ENCODE measurements at places on chromosomes 12 and 14.

GRCh38 chr14:51834240-51834639 is 26.2 kb upstream of the GNG2 start:
- DNase-seq: no peak

- no peak for DNase-seq
Measured at GRCh38 chr14:96284430-96284829, 28.4 kb downstream of the BDKRB1 start.

DNA sequence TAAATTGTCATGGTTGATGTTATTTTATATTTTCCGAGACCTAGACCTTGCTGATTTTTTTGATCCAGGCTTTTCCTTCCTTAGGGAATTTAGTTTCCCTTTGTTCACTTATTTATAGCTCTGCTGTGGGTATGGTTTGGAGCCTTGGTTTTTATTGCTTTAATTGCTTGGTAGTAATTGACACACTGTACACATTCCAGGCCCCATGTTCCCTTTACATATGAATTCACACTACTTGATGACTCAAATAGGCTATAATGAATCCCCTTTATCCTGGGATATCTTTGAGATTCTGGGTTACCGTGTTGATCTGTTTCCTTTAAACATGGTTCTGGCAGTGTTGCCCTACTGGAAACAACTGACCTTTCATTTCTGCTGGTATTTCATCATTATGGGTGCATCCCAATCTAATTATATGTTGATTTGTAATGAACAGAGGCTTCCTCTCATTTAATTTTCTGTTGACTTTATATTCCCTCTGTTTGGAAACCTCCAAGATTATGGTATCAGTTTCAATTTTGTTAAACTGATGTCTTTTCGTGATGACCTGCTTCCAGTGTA is 424.0 kb downstream of the RAD51B start:
- no peak for DNase-seq

GRCh38 chr14:54085841-54086240 is 129.2 kb upstream of the BMP4 start:
- DNase-seq: no peak

- no peak for DNase-seq
Measured at GRCh38 chr12:54012631-54013409, 4.0 kb downstream of the HOXC8 start.

GRCh38 chr12:62446754-62447452 is 19.7 kb upstream of the MON2 start:
- no peak for DNase-seq

DNA sequence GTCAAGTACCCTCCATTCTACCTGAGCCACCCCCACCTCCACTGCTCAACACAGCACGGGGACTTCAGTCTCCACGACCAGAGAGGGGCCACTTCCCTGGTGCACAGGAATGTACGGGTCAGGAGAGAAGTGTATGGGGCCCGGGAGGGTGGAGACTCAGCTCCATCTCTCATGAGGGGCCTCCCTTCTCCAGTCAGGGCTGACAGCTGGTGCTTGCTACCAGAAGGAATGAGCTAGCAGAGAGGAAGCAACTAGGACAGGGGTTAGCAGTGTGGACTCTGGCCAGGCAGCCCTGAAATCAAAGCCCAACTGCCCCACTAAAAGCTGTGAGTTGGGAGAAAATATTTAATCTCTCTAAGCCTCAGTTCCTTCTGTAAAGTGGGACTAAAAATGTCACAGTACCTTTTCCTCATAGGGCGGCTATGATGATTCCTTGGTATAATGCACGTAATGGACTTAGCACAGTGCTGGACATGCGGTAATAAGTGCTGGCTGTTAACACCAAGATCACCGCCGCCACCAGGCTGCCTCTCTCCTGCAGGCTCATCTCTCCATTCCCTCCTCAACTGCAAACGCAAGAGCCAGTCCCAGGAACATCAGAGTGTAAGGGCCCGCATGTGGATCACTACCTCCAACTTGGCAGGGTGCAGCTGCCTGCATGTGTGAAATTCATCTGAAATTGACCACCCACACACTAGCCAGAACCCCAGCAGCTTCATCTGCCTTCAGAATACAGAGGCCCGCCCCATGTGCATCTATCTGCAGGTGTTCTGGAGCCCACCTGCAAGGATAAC is 14.6 kb downstream of the ACTN1 start:
- DNase-seq: no peak

DNA sequence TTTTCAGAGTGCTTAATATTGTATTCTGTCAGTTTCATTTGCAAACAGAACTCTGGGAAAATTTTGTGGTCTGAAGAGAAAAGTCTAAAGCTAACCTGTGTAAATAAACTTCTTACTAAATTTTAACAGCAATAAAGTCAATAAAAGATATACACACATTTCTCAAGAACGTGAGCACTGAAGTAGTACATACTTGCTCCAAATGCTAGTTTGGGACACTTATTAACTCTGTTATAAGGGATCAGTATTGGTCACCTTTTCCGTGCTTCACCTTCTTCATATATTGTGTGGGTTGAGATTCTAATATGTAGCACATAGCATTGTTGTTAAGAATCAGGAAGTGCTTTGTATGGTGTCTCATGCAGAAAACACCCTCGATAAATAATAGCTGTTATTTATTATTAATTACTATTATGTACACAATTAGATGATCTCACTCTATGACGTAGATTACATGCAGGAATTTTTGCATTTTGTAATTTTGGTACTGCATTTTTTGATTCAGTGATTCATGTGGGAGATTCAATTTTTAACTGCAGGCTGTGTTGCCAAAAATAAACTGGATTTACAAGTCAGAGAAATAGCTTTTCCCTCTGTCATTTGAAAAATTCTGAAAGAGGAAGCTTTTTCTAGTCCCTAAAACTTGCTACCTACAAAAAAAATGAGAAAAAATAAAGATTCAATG is 300.9 kb downstream of the ACSS3 start:
- DNase-seq: no peak

DNA sequence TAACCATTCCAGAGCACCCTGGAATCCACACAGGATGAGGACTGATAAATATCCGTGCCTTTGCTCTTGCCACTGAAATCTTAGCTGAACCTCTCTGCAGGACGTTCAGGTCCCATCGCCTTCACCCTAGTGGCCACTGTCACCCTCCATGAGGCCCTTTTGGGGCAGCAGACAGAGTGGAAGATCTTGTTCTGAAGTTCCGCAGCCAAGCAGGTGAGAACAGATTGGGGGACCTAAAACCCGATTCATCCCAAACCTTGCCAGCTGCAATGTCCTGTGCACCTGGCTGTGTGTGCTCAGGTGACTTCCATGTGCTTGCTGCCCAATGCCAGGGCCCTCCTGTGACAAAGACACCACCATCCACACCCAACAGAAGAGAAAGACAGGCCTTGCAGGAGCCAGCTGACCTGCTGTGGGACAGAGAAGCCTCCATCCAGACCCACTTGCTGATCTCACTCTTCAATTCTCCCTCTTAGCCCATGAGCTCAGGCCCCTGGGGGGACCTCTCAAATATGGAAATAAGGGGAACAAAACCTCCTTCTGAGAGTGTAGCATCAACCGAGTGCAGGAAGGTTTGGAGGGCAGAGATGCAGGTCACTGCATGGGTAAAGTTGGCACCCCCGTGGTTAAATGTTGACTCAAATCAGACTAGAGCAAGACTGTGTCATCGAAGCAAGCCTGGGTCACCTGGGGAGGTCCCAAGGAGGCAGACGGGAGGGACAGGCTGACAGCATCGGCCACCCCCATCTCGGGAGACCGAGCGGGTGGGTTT is 308.7 kb upstream of the DIO3 start:
- no peak for DNase-seq

GRCh38 chr12:26791301-26791791 is 41.6 kb downstream of the ITPR2 start:
- DNase-seq: no peak

- no peak for DNase-seq
Measured at GRCh38 chr12:108772891-108773797, 41.8 kb upstream of the CORO1C start.

DNA sequence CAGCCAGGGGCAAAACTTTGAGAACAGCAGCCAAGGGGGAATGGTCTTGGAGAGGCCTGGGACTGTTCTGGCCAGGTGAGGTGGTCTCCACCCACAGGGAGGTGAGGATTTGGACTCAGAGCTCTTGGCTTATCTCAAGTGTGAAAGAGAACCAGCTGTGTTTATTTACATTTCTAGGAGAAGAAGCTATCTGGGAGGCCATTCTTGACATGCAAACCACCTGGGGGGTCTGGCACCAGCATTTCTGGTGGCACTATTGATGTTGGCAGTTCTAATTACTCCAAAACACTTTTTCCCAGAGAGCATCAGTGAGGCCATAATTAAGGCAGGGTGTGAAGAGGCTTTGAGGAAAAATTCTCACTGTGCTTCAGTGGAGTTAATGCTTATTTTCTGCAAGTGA is 95.1 kb downstream of the CAND1 start:
- DNase-seq: no peak

GRCh38 chr12:89439941-89440340 is 84.7 kb downstream of the GALNT4 start:
- DNase-seq: no peak

DNA sequence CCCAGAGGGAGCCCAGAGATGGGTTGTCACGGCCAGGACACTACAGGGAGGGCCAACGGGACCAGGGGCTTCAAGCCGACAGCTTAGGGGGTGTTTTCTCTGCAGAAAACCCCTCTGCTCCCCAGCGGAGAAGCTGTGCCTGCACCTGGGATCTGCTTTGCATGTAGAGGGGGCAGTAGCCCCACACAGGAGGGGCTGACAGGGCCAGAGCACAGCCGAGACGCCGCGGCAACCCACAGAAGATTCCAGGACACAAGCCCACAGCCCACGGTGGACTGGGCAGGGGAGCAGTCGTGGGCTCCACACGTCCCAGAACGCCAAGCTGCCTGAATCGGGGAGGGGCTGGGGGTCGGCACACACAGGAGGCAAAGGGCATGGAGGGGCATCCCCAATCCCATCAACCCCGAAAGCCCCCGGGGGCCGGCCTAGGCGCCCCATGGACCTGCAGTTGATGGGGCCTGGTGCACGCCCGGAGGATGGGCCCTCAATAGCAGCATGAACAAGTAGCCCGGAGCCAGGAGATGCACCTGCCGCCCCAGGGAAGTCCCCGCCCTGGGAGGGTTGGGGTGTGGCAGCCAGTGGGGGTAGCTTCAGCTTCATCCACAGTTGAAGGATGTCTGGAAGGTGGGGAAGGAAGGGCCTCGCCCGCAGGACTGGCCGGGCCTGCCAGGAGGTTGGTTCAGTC is 30.5 kb upstream of the TMEM179 start:
- no peak for DNase-seq

DNA sequence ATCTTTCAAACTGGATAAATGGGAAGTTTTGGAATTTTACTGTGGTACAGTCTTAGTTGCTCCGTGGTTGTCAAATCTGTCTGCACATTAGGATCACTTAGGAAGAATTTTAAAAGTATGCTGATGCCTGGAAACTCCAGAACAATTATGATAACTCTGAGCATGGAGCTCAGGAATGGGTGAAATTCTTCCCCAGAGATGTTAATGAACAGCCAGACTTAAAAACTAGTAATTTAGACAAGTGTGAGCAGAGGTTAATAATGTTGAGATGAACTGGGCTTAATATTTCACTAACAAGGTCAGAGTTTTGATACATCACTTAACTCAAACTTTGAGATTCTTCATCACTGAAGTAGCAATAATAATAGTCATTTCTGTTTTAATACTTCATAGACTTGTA is 94.5 kb downstream of the NTS start:
- no peak for DNase-seq

- no peak for DNase-seq
Measured at GRCh38 chr12:66232263-66232662, 43.2 kb downstream of the IRAK3 start.

DNA sequence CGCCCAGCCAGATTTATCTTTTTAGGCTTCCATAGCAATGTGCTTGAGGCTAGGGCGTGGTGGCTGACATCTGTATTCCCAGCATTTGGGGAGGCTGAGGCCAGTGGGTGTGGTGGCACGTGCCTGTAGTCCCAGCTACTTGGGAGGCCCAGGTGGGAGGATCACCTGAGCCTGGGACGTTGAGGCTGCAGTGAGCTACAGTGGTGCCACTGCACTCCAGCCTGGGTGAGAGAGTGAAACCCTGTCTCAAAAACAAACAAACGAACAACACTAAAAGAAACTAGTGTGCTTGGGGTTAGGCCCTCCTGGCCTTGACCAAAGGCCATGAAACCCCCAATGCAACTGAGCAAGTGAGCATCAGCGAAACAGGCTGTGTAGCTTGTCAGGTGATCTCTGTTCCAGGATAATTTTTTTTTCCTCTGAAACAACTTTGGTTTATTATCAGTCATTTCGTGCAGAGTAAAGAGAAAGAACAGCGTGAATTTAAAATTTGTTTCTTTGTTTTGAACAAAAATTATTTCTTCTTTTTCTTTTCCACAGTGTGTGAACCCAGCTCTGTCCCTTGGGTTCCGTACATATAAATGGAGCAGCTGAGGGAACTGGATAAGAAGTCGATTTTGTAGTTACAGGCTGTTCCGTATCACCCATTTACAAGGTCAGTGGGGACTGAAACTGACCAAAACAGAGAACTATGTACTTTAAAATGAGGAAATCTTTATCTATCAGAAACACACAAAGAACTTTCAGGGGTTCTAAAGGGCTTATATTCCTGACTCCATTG is 8.8 kb upstream of the TUBA1C start:
- DNase-seq: no peak

DNA sequence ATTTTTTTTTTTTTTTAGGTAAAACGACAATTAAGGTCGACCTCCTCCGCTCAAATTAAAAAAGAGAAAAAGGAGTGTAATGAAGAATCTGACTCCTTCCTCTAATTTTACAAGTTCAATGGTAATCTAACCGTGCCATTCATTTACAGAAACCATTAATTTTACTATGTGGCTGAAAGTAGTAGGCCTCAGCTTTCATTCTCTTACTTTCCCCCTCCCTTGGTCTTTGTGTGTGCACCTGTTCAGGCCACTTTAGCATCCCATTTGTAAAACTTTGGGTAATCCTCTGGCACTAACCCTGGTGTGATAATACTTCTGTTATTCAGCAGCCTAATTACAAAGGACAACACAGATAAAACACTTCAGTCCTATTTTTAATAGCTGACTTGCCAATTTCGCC is 128.1 kb downstream of the ASCL1 start:
- no peak for DNase-seq

- DNase-seq: no peak
Measured at GRCh38 chr14:36944307-36945010, 227.9 kb downstream of the SLC25A21 start.

- DNase-seq: no peak
Measured at GRCh38 chr14:73800970-73801515, 50.6 kb upstream of the PTGR2 start.

DNA sequence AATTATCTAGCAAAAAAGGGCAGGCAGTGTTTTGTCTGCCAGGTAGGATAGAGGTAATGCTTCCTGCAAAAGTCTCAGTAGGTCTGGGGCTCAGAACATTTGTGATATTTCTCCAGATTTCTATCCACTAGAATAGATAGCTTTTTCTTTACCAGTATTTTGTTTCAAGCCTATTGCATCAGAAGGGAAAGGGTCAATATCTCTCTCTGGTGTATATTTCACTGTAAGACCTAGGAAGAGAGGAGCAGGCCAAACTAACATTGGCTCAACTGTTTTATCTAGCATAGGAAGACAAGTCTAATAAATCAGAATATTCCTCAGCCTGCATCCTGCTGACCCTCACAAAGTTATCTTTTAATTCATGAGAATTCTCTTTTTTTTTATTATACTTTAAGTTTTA is 106.7 kb upstream of the DAAM1 start:
- no peak for DNase-seq

Measured in stimulated activated CD8-positive, alpha-beta memory T cell treated with anti-CD3 and anti-CD28 coated beads, Interleukin-7, amount 100 ng/mL, for 1 hour (primary cell).